ENCODE measurements at places on chromosomes 1 and 21.

GRCh38 chr1:41475859-41476567 lies 8.5 kb downstream of the EDN2 start:
- no peak for DNase-seq

- no peak for DNase-seq
Observed at GRCh38 chr1:208058756-208059155, 147.8 kb upstream of the CD34 start.

DNA sequence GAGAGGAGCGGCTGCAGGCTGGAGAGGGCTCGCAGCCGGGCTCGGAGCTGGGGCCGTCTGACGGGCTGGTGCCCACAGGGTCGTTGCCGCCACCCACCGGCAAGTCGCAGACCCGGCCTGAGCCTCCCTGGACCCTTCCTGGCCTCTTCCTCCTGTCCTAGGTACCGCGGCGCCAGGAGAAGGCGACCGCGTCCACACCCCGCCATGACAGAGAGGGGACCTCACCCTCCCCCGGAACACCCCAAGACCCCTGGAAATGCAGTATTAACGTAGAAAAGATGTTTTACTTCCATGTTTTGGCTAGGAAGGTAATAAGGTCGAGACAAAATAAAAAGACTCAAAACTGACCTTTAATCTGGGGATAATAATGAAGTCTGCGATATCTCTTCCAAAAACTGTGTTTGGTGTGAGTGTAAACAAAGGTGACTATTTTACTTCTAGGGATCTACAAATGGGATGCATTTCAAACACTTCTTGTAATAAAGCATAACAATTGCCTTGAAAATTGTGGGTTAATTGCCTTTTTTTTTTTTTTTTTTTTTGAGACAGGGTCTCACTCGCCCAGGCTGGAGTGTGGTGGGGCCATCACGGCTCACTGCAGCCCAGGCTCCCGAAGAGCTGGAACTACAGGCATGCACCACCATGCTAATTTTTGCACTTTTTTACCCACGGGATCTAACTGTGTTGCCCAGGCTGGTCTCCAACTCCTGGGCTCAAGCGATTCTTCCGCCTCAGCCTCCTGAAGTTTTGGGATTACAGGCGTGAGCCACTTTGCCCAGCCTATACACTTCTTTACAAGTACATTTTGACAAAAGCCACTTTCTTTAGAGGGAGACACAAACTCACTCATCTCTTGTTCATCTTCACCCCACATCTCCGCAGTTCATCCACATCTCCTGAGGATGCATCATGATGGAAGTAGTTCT lies 838 bp upstream of the RSRP1 start:
- DNase-seq: no peak

GRCh38 chr1:24586970-24587820 lies 31.3 kb downstream of the NCMAP start:
- peak; percentile 75 for DNase-seq

- no peak for DNase-seq
Observed at GRCh38 chr1:62232871-62233278, 38.2 kb downstream of the L1TD1 start.

- DNase-seq: no peak
Observed at GRCh38 chr1:21899987-21900386, 37.1 kb downstream of the HSPG2 start.

DNA sequence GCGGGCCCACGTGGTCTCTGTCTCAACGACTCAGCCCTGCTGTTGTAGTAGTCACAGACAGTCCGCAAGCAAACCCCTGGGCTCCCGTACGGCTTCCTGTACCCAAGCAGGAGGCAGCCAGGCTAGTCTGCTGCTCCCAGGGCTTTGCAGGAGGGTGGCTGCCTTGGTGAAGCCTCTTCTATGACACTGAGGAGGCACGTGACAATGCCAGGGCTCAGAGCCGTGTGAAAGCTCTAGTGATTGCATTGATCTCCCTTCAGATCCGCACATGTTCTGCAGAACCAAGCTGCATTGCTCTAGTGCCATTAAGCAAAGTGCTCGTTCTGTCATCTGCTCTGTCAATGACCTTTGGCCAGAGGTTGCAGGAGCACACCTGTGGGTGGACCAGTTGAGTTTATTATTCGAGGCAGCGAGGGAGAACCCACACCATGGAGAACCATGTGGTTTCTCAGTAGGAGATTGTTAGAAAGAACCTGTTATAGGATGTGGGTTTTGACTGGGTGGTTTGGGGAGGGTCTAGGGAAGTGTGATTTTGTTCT lies 18.0 kb downstream of the UMODL1 start:
- peak; percentile 53 for DNase-seq

DNA sequence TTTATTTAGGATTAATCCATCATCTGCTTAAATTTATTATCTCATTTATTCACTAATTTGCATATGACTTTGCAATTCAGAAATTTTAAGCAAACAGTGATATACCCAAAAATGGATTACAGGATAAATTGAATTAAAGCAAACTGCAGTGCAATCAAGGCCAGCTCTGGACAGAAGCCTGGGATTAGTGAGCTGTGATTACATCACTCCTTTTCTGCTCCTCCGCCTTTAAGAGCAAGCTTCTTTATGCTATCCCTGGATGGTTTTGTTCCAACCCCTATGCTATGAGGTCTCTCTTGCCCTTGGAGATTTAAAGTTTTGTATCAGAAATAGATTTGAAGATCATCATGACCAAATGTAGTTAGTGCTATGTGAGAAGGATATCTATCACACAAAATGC lies 32.6 kb downstream of the GPR52 start:
- DNase-seq: no peak

DNA sequence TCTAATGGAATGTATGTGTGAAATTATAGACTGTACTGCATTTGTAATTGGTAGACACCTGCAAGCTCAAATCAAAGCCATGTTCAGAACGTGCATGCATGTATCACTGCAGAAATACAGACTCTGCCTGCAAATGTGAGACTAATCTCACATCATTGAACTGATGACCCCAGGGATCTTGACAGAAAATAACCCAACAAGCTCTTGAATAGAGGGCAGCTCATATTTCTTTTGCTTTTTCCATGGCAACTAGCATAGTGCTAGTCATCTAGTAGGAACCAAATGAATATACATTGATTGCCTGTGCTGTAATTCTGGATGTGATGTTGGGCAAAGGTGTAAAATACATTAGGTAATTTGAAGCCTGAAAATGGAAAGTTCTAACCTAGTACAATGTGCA lies 62.4 kb downstream of the PTPRC start:
- no peak for DNase-seq

GRCh38 chr1:213327017-213327667 lies 276.1 kb downstream of the RPS6KC1 start:
- DNase-seq: no peak

GRCh38 chr21:29711236-29711635 lies 228.6 kb downstream of the GRIK1 start:
- no peak for DNase-seq

DNA sequence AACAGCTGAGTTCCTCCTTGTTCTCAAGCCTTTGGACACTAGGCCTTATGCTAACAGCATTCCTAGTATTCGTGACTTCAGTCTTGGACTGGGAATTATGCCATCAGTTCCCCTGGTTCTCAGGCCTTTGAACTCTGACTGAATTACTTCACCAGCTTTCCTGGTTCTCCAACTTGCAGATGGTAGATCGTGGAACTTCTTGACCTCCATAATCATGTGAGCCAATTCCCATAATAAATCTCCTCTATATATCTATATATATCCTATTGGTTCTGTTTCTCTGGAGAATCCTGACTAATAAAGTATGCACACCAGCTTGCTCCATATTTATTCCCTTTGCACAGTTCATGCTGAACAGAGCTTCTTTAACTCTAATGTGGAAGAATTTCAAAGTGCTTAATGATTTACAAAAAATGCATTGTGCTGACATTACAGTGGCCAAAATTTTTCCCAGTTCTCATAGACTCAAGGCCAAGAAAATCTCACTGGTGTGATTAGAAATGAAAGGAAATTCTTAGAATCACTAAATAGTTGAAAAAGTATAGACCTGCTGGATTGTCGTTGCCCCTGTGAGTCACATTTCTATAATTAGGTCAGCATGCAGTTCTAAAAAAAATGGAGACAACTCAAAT lies 462.9 kb upstream of the ADAMTS5 start:
- no peak for DNase-seq

GRCh38 chr1:18532390-18533170 lies 51.9 kb downstream of the KLHDC7A start:
- DNase-seq: no peak

GRCh38 chr1:214362188-214362882 lies 81.4 kb downstream of the SMYD2 start:
- no peak for DNase-seq

GRCh38 chr1:53601867-53602775 lies 136.8 kb downstream of the GLIS1 start:
- no peak for DNase-seq

- no peak for DNase-seq
Observed at GRCh38 chr1:53590104-53590503, 130.9 kb downstream of the DMRTB1 start.

GRCh38 chr1:185674201-185674600 lies 60.0 kb upstream of the HMCN1 start:
- no peak for DNase-seq

DNA sequence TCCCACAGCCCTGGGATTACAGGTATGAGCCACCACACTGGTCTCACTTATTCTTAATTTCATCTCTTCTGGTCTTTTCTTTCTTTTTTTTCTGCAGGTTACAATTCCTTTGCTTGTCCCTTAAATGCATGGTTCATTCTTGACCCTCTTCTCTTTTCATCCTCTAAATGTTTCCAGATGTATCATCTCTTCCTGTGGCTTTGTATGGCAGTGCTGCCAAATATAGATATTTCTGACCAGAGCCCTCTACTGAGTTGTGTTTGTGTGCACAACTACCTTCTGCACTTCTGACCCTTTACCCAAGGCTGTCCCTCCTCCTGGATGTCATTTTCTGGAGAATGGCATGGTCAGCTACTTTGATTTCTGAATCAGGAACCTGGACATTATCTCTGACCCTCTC lies 32.5 kb downstream of the OLFML3 start:
- no peak for DNase-seq

- no peak for DNase-seq
Observed at GRCh38 chr1:149915429-149916192, 2.0 kb downstream of the SV2A start.

DNA sequence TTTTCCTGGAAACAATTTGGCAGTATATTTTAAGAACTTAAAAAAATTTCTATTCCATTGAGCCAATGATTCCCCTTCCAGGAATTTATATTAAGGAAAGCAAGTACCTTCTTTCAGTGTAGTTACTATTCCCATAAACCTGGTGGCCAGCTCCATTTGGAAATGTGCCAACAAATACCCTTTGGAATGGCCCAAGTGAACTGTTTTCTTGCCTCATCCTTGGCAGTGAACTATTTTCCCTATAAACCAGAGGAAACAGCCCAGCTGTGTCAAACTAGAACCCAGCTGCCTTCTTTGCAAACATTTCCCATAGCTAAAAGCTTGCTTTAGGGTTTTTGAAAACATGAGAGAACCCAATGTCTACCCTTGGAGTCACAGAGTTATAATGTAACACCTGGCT lies 496.9 kb downstream of the NEGR1 start:
- DNase-seq: no peak

DNA sequence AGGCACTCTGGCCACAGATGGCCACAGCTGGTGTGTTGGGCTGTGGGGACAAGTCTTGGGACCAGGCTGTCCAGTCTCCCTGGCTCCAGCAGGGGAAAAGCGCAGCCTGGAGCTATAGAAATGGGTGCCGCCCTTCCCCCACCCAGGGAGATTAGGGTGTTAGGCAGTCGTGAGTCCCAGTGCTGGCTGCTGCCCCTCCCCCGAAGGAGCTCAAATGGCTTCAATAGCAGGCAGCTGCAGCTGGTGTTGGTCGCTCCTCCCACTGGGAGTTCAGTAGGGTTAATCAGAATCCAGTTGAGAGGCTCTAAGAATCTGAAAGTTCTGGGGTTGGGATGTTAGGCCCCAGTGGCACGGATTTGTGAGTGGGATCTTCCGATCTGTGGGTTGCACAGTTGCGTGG lies 595.6 kb upstream of the PKN2 start:
- no peak for DNase-seq

DNA sequence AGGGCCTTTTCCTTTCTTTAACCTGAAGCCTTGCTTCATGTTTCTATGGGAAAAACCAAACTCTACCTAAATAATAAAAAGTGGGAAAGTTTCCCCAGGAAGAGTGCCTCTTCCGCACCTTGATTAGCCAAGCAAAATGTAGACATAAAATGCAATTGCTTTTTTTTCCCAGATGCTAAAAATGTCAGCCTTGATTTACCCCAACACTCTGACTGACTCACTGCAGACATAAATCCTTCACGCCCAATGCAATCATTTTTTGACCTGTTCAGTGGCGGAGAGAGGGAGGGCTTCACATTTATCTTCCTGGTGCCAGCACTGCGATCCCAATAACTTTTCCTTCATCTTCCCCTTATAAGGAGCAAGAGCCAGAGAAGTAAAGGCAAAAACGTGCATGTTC lies 261.5 kb downstream of the SEC16B start:
- DNase-seq: no peak

DNA sequence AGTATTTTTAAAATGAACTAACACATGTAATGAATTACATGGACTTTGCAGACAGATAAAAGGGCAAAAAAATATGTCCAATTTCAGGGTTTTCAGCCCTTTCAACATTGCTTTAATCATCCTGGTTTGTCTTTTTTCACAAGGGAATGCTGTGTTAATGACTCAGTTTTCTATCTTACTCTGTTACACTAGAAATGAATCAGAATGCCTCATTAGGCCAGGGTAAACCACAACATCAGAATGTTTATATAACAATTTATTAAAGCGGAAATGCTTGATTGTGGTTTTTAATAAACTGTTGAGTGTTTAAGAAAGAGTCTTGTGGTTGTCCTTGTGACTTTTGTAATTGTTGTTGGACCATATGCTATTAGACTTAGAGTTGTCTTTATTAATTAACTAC lies 13.5 kb downstream of the GORAB start:
- DNase-seq: no peak

- no peak for DNase-seq
Observed at GRCh38 chr1:5751833-5752745, 240.1 kb downstream of the NPHP4 start.

DNA sequence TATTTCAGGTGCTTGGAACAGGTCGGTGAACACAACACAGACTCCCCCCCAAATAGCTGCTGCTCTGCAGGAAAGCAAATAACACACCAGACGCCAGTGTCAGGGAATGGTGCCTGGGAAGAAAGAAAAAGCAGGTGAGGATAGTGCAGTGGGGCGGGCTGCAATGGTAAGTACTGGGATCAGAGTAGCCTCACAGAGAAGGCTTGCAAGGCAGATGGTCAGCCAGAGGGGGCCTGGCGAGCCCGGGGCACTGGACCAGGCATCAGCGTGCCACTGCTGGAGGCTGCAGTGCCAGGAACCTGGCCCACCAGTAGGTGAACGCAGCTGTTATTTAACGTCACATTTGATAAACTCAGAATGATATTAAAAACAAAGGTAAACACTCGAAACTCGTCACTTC lies 60.0 kb downstream of the POFUT2 start:
- DNase-seq: no peak
